ENCODE measurements at places on chromosomes 5 and 9.
A peak's percentile ranks its signal among the peaks of the same experiment; 100 is the strongest.

GRCh38 chr5:143732402-143732801 lies 79.6 kb upstream of the HMHB1 start:
- DNase-seq: no peak

DNA sequence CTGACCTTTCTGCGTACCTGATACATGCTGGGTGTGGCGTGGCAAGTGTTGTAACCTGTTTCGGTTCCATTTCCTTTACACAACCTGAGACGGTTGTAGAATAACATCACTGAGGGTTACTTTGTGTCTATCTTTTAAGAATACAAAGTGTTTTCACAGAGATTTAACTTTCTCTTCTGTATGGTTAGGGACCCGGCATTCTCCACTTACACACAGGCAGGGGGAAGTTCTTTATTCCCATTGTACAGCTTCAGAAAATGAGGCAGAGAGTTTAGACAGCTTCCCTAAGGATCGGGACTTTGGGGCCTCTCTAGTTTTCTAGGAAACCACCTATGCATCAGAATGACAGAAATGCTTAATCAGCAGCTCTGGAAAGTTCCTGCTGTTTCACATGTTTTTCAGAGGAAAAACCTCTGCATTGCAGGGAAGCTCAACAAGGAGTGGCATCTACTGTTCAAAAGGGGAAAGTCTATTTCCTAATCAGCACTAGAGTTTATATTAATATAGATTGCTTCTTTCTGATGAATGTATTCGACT lies 41.3 kb downstream of the CAST start:
- no peak for DNase-seq

- DNase-seq: no peak
Measured at GRCh38 chr9:109721001-109721400, 59.0 kb upstream of the PALM2AKAP2 start.

DNA sequence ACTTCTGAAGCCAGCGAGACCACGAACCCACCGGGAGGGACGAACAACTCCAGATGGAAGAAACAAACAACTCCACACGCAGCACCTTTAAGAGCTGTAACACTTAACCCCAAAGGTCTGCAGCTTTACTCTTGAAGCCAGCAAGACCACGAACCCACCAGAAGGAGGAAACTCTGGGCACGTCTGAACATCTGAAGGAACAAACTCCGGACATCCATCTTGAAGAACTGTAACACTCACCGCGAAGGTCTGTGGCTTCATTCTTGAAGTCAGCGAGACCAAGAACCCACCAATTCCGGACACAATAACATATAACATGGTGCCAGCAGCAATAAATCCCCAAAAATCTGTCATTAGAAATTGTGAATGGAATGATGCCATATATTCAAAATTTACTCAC lies 180.9 kb downstream of the TLE1 start:
- DNase-seq: no peak

DNA sequence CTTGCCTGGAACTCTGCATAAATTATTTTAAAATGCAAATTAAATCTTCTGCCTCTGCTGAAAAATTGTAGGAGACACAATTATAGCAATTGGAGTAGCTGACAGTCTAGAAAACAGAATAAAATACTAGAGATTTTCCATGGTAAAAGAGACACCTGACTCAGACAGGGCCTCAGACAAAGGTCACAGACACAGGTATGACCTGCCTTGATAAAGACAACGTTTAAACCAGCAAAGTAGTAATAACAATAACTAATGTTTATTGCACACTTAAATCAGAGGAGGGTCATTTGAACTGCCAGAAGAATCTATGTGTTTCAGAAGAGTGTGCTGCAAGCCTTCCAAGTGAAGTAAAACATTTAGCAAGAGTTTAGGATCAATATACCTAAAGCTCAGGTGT lies 3.9 kb downstream of the SOWAHA start:
- DNase-seq: no peak

- DNase-seq: no peak
Measured at GRCh38 chr9:72733895-72734294, 212.5 kb downstream of the TMC1 start.

- no peak for DNase-seq
Measured at GRCh38 chr5:96432216-96433065, 607 bp downstream of the PCSK1 start.

GRCh38 chr5:98217138-98217537 lies 556.3 kb upstream of the RGMB start:
- DNase-seq: no peak

DNA sequence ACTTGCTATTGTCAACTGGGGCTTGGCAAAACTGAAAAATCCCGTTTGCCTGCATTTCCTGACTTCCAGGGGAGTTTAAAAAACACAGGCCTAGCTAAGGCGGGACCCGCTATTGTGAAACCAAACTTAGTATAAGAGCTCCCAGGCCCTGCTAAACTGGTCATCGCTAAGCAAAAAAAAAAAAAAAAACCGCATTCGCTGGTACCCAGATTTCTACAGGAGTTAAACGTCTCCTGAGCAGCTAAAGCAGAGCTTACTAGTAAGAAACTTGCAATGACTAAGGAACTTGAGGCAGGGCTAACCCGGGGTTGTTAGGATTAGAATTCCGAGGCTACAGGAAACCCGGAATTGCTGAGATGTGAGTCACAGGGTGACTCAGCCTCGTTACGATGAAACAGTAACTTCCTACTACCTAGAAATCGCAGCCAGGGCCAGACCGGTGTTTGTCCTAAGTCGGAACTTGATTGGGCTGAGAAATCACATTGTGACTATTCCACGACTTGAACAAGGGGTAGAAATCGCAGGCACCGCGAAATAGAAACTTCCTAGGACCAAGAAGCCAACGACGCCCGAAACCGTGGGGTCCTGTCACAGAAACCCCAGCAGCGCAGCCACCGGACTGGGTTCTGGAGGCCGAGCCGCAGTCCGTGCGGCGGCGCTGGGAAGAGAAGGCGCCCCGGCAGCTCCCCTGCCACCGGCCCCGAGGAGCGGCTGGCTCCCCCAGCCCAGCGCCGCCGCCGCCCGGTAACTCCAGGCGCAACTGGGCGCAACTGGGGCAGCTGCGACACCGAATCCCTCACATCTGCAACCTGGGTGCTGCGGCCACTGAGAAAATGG lies 89.4 kb downstream of the ANXA2R start:
- DNase-seq: peak; percentile 98

DNA sequence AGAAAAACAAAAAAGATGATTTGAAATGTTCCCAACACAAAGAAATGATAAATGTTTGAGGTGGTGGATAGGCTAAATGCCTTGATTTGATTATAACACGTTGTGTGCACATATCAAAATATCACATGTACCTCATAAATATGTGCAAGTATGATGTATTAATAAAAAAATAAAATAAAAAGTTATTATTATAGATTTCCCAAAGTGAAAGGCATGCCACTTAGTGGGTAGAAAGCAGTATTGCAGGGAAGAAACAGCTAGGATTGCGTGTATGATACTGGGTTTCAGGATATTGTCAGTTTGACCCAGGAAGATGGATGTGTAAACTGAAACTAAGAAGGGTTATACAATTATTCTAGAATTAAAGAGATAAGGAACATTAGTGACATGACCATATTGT lies 3.6 kb upstream of the TMEM38B start:
- DNase-seq: no peak

GRCh38 chr9:109182940-109183798 lies 16.1 kb upstream of the FRRS1L start:
- DNase-seq: peak; percentile 39

DNA sequence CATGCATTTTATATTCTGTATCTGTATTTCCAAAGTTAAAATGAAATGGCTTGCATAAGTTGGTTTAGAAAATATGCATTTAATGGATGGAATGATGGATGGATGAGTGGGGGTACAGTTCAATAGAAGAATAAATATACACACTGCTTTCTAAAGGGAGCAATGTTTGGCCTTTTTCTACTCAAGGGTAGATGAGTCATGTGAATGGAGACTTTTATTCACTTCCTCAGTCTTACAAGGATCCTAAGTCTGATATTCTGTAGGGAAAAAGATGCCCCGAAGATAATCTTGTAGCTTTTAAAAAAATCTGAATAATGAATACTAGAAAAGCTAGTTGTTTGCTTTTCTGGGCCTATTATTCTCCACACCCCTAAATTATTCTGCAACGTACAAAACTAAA lies 2112.1 kb downstream of the MAT2B start:
- no peak for DNase-seq

DNA sequence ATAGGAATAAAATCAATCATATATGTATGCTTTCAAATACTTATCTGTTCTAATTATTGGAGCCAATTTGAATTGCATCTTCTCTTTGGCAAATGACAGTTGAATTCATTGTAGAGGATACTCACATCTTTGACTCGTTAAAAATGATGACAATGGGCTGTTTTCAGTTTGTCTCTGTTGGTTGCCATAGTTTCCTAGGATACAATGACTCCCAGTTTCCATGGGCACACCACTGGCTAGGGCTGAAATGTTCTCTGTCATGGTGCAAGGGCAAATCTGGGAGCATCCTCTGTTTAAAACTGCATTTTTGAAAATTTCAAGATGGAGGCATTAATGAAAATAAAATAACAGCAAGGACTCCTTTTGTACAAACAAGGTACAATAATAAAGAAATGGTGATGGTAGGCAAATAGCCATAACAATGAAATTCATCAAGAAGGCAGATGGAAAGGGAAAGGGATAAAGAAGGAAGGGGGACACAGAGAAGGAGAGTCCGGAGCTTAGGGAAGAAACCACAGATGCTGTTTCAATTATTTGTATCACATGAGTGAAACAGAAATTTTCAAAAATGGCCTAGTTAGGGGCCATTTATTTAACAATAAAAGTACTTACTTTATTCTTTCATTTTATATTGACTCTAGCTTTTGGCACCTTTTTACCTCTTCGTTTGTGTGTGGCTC lies 378.8 kb upstream of the SEMA6A start:
- no peak for DNase-seq

GRCh38 chr5:111628901-111629300 lies 116.6 kb upstream of the STARD4 start:
- no peak for DNase-seq

DNA sequence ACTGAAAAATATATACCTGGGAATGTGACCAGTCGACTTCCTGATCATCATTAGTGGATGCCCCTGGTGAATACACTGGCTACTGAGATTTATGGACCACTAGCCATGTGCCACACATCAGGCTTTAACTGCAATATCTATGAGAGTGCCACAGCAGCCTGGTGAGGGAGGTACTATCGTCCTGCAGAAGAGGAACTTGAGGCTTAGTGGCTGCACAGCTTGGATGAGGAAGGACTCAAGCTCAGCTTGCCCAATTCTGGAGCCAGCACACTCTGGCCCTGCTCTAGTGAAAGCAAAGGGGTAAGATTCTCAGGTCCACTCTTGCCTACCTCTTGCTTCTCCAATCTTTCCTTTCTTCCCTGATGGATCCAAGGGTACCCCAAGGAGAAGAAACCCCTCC lies 129.3 kb downstream of the ENTREP1 start:
- no peak for DNase-seq

DNA sequence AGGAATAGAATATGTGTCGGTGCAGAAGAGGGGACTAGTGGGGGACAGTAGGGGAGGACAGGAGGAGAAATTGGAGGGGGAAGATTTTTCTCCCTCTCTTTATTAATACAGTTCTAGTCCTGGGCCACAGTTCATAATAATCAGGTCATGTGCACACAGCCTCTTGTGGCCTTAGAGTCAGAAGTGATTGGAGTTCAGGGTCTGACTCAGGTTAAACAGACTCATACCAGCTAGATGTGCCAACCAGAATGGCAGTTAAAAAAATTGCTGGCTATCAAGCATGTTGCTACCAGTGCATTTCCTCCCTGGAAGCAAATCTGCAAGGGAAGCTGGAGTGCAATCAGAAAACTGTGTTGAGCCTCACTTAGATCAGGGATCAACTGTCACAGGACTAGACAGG lies 132.7 kb upstream of the MAP1B start:
- no peak for DNase-seq

GRCh38 chr9:130942679-130943078 lies 3.6 kb upstream of the FIBCD1 start:
- DNase-seq: no peak

DNA sequence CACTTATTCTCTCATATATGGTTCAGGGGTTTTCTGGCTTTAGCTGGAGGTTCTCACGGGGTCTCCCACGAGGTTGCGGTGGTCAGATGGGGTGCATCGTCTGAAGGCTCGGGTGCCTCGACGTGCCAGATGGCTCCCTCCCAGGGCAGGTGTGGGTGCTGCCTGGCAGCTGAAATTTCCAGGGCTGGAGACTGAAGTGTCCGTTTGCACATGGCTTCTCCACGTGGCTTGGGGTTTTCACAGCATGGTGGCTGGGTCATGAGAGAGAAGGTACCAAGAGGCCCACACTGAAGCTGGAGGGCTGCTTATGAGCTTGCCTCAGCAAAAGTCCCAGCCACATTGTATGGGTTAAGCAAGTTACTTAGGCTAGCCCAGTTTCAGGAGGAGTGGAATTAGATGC lies 218.6 kb downstream of the AGTPBP1 start:
- no peak for DNase-seq

GRCh38 chr9:116422119-116422979 lies 264.8 kb upstream of the TRIM32 start:
- no peak for DNase-seq

DNA sequence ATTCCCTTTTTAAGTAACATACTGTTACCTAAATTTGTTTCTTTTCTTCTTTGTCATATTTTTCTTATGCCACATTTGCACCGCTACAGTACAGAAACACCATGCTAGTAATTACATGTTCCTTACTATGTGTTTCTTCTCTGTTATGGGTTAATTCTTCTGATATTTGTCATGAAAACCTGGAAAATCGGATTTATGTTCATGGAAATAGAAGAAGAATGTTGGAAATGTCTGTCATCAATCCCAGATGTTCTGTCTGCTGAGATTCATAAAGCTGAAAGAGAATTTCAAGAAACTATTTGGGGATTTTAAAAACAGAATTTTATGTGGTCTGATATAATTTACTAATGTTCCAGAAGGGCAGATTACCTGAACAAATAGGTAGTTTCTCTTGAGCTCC lies 305.2 kb upstream of the NREP start:
- no peak for DNase-seq

GRCh38 chr5:74767579-74767913 lies 497 bp downstream of the NSA2 start:
- DNase-seq: no peak

- DNase-seq: no peak
Measured at GRCh38 chr5:115796656-115797055, 19.8 kb downstream of the CDO1 start.

DNA sequence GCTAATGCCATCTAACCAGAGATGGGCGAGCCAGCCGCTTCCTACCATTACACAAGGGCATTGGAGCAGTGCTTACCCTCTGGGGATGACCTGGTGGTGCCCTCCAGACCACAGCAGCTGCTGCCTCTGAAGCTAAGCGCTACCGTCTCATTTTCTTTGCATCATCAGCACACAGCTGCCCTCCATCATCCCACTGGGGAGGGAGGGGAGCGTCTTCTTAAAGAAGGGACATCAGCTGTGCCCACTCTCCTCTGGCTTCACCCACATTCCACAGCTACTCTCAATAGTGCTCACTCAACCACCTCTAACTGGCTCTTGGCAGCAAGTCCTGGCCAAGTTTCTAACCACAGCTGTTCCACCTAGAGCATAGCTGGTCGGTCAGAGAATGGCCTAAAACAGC lies 503.4 kb downstream of the NFIB start:
- no peak for DNase-seq

DNA sequence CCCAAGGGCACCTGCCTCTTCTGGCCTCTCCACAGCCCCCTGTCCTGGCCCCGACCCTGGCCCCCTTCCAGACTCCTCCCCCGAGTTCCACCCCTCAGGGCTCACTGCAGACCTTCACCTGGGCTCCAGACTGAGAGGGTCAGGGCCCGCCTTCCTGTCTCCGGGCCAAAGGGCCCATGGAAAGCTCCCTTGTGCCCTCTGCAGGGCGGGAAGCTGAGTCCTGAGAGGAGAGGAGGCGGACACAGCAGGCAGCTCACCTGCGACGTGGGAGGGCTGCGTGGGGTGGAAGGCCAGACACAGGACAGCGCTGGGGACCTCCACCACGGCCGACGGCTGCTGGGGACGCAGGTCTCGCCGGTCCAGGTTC lies 20.6 kb downstream of the DYNC2I2 start:
- DNase-seq: no peak

Data from kidney glomerular epithelial cell (primary cell).